ENCODE measurements at places on chromosomes 1 and 21.

GRCh38 chr1:188070848-188071247 is 1242.1 kb downstream of the PLA2G4A start:
- DNase-seq = no peak

- DNase-seq = no peak
These were observed 2.1 kb downstream of the DYRK1A start for GRCh38 chr21:37368541-37369279.

GRCh38 chr1:196309386-196309785 is 298.9 kb downstream of the KCNT2 start:
- no peak for DNase-seq

- DNase-seq = no peak
These were observed 112.1 kb downstream of the PHTF1 start for GRCh38 chr1:113647164-113647563.

GRCh38 chr1:26627954-26628353 is 67.9 kb upstream of the ARID1A start:
- no peak for DNase-seq

GRCh38 chr1:40711465-40712404 is 20.2 kb downstream of the NFYC start:
- DNase-seq = no peak

- no peak for DNase-seq
These were observed 1.2 kb downstream of the JMJD4 start for GRCh38 chr1:227733751-227734545.

DNA sequence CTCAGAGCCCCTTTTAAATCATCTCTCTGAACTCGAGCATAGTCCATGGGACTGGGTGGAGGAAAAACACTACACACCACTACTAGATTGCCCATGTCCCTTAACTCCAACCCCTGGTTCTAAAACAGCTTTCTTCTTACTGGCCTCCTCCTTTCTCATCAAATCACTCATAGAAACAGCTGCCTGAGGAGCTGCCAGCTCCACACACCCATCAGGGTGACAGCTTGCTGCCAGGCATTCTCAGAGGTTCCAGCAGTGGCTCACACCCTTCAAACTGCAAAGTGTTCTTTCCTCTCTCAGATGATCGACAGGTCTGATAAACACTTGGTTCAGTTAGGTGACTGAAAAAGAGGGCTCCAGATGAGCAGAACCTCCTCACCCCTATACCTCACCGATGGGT is 543.0 kb upstream of the PLXNA2 start:
- DNase-seq = no peak

DNA sequence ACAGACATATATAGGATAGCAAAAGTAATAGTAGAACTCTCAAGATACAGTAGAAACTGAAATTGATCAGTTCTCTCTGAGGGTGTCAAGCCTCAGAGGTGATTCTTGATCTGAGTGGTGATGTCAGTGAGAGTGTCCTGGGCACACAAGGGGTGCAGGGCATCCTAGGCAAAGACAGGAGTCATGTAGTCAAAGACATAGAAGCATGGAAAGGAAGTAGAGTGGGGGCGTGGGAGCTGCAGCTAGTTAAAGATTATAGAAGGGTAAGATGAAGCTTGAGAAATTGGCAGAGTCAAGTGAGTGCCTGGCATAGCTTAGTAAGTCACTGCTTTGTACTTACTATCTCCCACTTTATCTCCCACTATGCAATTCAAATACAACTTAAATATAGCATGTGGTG is 22.8 kb downstream of the CDC7 start:
- DNase-seq = no peak

DNA sequence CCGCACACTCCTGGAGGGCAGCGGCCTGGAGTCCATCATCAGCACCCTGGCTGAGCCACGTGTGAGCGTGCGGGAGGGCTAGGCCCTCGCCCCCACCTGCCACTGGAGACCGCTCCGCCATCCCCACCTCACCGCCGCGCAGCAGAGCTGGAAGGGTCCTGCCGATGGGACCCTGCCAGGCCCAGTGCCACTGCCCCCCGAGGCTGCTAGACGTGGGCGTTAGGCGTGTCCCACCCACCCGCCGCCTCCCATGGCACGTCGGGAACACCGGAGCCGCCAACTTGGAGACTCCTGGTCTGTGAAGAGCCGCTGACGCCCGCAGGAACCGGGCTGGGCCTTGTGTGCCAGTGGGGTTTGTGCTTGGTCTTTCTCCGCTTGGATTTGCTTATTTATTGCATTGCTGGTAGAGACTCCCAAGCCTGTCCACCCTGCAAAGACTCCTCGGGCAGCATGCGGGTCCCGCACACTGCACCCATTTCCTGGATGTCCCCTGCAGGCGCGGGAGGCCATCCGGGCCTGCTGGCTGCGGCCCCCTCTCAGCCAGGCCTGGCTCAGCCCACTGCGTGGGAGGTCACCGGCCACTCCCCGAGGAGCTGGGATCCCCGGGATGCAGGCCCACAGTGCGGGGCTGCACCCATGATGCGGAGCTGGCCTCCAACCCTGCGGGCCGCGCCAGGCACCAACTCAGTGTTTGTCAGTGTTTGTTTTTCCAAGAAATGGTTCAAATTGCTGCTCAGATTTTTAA is 6.0 kb downstream of the LY9 start:
- no peak for DNase-seq

DNA sequence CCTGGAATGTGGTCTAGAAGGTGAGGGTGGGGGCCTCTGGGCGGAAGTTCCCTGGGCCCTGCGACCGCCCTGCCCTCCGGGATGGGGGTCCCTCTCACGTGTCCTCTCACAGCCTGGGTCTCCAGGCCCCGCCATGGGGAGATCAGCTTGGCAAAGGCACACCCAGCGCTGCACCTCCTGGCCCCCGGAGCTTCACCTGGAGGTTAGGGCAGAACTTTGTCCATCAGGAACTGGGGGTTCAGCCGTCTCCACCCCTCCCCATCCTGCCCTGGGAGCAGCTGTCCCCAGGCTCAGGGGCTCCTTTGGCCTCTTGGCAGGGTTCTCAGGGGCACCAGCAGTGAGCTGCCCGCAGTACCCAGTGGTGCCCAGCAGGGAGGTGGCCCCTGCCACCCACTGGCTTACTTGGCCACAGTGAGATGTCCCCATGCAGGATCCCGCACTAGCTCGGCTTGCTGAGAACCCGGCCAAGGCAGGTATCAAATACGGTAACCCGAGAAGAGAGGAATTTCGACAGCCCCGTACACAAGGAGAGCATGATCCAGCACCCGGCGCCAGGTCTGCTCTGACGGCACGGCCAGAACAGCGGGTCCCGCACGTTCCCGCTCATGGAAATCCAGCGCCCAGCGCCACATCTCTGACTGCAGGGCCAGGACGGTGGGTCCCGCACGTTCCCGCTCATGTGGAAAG is 36.7 kb downstream of the RRP1 start:
- no peak for DNase-seq

GRCh38 chr1:204041803-204042505 is 31.0 kb upstream of the SOX13 start:
- no peak for DNase-seq

GRCh38 chr1:184472136-184472535 is 85.3 kb downstream of the C1orf21 start:
- no peak for DNase-seq

DNA sequence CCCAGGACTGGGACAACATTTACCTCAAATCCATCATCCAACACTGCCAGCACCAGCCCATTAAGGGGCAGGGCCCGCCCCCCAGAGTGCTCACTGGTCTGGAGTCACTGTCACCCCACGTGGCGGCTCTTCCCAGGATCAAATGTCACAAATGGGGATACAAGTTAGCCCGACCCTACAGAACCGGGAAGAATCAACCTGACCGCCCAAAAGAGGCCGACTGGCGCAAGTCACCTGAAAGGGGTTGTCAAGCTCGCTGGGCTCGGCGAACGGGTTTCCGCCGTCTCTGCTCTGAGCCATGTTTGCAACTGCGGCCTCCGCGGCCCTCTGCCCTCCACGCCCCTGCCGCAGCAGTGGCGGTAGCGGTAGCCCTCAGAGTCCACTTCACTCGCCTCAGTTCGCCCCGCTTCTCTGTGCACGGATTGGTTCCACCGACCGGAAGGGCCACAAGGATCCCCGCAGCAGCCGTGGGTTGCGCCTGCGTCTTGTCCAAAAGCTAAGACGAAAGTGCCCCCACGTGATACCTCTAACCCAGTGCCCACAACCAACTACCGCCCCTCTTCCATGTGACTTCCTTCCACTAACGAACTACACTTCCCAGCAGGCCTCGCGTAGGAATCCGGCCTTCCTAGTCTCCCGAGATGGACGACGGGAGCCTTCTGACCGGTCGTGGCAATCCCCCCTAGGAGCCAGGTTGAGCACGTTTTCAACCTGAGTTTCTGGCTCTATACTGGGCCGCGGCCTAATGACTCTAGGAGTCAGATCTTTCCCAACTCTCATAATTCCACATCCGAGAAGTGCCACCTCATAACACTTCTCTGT is at the start of gene SCAMP3:
TSS of gene SCAMP3 (minus strand) at position 509 of the 822 bp plus-strand sequence. CDS start at position 300, 209 bp downstream.
- DNase-seq = peak; percentile 98

- no peak for DNase-seq
These were observed 71.1 kb downstream of the SETD4 start for GRCh38 chr21:35989138-35989735.

- peak; percentile 56 for DNase-seq
These were observed 34.0 kb downstream of the SLC45A1 start for GRCh38 chr1:8351693-8352470.

GRCh38 chr1:3033040-3033789 is 11.9 kb downstream of the ACTRT2 start:
- DNase-seq = no peak

GRCh38 chr1:205917466-205918238 is 25.6 kb downstream of the SLC26A9 start:
- DNase-seq = no peak

- peak; percentile 57 for DNase-seq
These were observed 26.9 kb downstream of the EDARADD start for GRCh38 chr1:236421022-236421421.

DNA sequence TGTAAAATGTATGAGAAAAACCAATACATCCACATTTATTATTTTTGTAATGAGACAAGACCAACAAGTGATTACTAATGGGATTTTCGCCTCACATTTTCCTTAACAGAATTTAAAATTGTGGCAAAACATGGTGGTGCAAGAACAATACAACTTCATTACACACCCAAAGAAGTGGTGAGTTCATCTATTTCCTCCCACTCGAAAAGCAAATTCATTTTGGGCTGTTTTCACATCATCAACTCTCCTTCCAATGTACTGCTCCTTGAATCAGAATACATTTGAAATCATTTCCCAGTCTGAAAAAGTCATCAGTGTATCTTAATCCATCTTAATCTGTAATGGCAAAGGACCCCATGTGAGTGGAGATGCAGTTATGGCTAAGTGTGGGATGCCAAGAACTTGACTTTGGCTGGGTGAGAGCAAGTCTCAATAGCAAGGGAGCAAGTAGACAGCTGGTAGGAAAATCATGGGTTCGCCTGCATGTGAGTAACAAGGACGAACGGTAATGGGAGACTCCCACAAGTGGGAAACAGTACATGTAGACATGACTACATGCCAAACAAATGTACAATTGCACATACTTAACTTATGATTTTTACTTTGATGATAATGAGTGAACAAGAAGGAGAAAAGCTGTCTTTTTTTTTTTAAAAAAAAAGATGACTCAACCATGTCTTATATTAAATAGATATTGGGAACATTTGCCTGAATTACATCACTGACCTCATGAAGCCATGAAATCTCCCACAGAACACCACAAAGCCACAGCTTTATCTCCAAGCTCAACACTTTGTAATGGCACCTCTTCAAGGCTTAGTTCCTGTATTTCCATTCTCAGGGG is 46.0 kb downstream of the RUNX1 start:
- no peak for DNase-seq

GRCh38 chr21:15625363-15625762 is 104.4 kb upstream of the USP25 start:
- DNase-seq = no peak

DNA sequence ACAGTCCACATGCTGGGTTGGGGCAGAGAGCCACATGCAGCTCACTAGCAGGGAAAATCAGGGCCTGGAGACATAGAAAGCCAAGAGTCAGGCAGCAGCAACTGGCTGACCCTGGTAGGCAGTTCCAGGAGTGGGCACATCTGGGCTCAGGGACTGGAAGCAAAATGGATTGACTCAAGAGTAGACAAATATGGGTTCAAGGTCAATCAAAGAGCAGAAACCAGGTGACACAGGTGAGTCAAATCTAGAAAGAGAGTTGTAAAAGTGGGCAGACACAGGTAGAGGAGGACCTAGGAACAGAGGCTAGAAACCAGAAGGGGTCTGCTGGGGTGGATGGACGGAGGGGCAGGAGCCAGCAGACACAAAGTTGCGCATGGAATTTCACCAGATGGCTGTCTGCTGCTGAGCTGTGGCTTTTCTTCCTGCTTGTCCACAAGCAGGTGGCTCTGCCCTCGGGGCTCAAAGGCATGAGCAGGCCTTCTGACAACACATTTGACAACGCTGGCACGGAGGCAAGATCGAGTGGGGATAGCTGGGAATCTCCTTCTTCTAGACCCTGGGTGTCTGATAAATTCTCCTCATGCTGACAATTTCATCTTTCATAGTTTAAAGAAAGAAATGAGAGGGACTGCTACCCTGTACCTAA is 40.8 kb upstream of the IGSF3 start:
- no peak for DNase-seq

DNA sequence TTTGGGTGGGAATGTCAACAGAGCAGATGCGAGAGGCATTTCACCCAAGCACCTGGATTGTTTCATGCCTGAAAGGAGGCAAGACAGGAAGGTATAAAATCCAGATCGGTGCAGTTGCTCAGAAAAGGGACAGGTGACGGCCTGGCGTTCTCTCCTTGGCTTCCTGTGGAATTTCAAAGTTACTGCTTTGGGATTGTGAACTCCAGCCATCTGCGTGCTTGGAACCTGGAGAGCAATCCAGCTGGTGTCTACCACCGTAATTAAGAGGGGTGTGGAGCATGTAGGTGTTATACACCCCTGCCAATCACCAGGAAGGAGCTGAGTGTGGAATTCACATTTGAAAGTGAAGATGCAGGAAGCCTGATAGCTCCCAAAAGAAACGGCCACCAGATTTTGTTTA is 286.1 kb downstream of the KIF26B start:
- no peak for DNase-seq

DNA sequence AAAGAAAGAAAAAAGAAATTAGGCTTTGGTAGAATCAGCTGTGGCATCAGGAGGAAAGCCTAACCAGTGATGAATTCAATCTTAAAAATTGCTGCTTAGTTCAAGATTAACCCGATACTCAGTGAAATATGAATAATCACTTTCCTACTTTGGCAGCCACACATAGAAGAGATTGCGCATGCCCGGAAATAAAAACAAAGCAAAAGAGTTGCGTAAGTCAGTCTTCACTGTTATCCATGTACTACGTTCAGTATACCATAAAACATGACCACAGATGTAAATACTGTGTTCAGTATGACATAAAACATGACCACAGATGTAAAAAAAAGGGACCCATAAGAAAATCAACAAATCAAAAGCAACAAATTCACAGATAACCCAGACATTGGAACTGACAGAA is 19.2 kb downstream of the CD1D start:
- no peak for DNase-seq
